ENCODE measurements at places on chromosomes 11 and 22.

DNA sequence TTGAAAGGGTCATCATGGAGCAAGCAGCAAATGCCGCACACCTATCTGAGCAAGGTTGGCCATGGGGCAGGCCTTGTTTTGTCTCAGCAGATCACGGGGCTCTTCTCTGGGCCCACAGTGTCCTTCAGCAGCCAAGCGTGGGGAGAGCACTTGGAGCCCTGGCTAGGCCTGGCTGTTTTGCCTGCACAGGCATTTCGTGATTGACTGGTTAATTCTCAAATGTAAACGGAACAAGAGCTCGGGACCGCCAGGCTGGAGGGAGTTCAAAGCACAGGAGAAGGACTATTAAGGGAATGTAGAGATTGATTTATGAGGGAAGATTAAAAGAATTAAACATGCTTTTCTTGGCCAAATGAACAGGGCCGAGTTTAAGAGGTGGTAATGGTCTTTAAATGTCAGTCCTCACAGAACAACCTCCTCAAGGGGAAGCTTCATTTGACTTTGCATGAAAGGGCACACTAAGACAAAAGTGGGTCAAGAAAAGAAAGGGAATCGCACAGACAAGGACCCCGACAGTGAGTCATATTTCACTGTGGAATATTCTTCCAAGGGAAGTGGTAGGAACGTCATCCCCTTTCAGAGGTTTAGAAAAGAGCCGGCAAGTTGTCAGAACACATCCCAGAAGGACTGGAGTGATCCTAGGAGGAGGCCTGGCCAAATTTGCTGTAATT, 20.7 kb downstream of the SPON1 start:
- no peak for DNase-seq

DNA sequence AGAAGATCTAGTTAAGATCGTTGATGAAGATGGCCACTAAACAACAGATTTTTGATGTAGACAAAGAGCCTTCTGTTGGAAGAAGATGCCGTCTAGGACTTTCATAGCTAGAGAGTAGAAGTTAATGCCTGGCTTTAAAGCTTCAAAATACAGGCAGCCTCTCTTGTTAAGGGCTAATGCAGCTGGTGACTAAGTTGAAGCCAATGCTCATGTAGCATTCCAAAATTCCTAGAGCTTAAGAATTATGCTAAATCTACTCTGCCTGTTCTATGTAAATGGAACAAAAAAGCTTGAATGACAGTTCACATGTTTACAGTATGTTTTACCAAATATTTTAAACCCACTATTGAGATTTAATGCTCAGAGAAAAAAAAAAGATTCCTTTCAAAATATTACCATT, 492.6 kb downstream of the CNTN5 start:
- no peak for DNase-seq

DNA sequence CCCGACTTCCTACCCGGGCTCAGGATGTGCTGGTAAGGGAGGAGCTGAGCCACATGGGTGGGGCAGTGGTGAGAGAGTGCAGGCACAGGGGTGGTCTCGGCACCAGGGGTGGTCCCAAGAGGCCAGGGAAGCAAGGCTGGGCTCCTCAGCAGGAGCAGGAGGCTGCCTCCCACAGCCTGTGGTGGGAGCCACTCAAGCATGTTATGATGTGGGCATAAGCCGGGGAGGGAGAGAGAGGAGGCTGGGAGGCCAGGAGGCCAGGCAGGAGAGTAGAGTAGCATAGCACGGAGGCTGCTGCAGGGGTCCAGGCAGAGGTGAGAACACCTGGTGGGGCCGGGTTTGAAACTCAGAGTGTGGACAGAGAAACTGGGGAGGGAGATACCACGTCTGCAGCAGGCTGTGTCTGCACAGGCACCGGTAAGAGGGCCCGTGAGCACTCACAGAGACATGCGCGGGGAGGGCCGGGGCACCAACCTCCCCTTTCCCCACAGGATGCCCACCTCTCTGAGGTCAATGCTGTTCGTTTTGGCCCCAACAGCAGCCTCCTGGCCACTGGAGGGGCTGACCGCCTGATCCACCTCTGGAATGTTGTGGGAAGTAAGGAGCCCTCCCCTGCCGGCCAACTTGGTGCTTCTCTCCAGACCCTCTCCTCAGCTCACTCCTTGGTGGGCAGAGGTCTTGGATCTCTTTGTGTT, 10.7 kb downstream of the ATG16L2 start:
- no peak for DNase-seq

DNA sequence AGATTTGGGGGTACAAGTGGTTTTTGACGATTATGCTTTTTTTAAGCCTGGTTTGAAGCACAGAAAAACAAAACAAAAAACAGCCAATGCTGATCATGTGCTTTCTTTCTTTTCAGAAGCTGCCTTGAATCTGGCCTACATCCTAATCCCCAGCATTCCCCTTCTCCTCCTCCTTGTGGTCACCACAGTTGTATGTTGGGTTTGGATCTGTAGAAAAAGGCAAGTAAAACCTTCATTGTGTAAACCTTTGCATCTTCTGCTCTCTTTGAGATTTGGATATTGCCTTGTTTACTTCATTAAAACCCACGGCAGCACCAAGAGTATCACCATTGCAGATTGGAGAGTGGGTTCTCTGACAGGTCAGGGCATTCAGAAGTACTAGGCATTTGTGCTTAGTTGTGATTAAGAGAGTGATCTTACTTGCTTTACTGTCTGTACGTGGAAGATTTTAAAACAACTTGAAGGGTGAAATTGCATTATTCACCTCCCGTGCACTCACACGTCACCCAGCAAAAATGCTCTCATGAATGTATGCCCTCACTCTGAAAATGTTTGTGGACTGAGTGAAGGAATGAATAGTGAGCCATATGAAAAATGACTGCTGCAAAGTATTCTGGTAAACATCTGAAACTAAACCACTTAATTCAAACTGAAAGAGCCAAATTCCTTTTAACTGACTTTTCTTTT, 17.0 kb downstream of the LAYN start:
- no peak for DNase-seq

GRCh38 chr11:57309106-57310059, 15.4 kb downstream of the TNKS1BP1 start:
- no peak for DNase-seq

GRCh38 chr11:9351321-9351881, 33.1 kb upstream of the IPO7 start:
- no peak for DNase-seq

DNA sequence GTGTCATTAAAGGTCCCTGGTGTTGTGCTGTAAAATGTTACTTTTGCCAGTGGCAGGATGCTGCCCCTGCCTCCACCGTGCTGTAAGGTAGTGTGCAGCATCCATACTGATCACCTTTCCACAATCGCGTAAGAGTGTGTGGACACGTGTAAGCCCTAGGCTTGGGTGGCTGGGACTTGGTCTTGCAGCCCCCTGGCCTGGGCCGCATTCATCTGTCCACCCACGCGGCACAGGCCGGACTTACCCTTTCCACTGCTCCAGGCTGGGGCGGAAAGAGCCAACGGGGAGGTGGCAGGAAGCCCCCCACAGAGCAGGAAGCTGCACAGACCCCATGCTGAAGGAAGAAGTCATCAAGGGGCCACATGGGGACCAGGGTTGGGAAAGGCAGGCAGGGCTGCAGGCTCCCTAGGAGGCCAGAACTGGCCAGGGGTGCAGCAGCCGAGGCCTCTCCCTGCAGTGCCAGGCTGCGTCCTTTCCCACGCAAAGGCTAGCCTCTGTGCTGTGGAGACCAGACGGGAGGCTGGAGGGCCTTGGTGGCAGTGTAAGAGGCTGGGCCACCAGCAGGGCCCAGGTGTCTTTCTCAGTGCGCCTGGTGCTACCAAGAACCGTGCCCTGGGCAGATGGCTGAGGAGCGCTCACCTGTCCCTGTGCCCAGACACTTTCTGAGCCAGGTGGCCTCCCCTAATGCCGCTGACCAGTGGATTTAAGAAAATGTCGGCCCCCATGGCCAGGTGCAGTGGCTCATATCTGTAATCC, 11.7 kb upstream of the TMEM191C start:
- DNase-seq, result peak; percentile 78

All from G401 (cell line).